ENCODE measurements at places on chromosomes 13 and 19.

GRCh38 chr19:38033658-38034491 lies 126.9 kb downstream of the SIPA1L3 start:
- no peak for DNase-seq

DNA sequence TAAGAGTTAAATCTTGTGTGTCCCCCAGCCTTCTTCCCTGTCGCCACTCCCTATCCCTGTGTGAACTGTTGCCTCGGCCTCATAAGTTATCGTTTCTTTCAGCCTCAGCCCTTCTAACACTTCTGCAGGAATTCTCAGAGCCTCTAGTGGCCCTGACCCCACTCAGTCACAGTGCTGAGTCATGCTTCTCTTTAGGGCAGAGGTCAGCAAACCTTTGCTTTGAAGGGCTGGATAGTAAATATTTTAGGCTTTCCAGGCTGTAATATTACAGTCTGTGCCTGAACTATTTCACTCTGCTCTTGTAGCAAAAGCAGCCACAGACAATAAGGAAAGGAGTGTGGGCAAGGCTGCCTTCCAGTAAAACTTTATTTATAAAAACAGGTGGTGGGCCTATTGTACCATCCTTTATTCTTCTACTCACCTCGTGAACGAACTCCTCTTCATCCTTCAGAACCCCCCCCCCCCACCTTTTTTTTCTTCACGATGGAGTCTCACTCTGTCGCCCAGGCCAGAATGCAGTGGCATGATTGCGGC lies 22.1 kb downstream of the MYO9B start:
- DNase-seq = no peak

DNA sequence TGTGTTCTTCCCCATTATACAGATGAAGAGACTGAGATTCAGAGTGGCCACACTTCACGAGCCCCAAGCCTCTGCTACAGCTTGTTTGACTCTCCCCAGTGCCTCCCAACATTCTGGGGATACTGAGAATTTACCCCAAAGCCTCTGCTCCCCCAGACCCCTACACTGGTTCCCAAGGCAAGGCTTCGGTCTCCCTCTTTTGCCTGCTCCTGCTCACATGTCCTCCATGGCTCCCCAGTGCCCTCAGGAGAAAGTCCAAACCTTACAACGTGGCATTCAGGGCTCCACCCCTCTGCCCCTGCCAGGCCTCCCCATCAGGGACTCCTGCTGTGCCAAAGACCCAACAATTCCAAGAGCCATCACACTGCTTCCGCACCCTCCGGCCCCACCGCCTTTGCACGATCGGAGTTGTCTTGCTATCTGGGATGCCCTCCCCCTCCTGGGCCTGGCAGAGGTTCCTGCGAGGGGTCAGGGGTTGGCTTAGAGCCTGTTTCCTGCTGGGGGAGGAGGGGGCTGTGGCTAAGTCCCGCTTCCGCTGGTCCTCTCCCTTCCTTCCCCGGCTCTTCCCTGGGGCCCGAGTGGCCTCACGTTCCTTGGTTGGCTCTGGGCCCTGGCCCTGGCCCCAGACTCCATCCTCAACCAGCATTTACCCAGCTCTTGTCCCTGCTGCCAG lies 15.4 kb downstream of the GTPBP3 start:
- no peak for DNase-seq

GRCh38 chr19:30896554-30896953 lies 452.7 kb downstream of the TSHZ3 start:
- no peak for DNase-seq

- no peak for DNase-seq
Measured at GRCh38 chr19:5142725-5143097, 173.8 kb downstream of the KDM4B start.

DNA sequence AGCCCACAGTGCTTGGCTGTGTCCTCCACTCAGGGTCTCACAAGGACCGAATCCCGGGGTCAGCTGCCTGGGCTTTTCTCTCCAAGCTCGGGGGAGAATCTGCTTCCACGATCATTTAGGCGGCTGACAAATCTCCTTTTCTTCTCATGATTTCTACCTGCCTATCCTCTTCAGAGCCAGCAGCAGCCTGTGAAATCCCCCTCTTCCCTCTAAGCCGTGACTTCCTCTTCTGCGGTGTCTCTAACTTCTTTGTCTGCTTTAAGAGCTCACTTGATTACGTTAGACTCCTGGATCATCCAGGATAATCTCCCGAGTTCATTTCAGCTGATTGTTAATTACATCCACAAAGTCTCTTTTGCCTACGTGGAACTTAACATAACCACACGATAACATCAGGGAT lies 22.5 kb upstream of the ZNF845 start:
- DNase-seq = no peak

- DNase-seq = no peak
Measured at GRCh38 chr19:18156841-18157464, 4.0 kb downstream of the PIK3R2 start.

DNA sequence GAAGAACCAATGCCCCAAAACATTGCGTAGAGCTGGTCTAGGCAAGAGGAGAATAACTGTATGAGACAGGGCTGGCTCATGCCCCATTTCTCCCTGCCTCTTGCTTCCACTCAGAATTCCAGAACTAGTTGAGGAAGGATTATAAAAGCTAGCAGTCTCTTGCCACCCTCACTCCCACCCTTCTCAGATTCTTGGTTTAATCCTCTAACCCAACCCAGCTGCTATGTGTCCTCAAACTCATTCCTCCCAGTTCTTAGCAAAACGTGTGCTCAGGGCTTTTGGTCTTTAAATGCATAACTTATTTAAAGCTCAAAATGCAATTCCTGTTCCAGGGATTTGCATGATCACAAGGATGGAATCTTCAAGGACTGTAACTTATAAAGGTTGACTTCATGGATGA lies 466.3 kb downstream of the COG6 start:
- DNase-seq = no peak

GRCh38 chr19:584240-585001 lies 5.3 kb upstream of the HCN2 start:
- peak; percentile 73 for DNase-seq

DNA sequence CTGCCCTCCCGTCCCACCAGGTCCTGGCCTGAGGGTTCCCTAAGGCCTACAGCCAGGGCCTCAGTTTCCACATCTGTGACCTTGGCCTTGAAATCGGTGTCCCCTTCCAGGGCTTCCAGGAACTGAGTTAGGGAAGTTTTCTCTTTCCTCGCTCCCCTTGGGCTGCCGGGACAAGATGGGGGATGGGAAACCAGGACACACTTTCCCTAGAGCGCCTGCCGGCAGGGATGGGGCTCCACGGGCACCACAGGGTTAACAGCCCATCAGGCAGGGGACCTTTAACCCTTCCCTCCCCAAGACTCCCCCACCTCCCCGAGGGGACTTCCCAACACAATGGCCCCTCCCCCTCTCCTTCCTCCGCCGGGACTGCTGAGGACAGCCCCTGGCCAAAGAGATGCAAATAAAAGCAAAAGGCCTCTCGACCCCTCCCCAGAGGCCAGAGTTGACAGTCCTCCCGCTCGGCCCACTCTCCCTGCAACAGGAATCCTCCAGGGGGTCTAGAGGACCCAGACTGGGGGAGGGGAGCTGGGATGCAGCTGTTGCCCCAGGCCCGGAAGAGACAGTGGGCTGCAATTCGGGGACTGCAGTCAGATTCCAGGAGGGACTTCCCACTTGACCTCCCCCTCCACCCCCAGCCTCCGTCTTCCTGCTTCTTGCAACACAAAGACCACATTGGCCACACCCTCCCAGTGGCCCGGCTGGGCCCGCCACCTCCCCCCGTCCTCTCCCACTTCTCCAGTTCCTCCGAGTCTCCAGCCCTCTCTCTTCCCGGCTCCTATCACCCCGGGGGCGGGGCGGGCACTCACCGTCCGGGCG lies 3.4 kb downstream of the BBC3 start:
- DNase-seq = peak; percentile 61

DNA sequence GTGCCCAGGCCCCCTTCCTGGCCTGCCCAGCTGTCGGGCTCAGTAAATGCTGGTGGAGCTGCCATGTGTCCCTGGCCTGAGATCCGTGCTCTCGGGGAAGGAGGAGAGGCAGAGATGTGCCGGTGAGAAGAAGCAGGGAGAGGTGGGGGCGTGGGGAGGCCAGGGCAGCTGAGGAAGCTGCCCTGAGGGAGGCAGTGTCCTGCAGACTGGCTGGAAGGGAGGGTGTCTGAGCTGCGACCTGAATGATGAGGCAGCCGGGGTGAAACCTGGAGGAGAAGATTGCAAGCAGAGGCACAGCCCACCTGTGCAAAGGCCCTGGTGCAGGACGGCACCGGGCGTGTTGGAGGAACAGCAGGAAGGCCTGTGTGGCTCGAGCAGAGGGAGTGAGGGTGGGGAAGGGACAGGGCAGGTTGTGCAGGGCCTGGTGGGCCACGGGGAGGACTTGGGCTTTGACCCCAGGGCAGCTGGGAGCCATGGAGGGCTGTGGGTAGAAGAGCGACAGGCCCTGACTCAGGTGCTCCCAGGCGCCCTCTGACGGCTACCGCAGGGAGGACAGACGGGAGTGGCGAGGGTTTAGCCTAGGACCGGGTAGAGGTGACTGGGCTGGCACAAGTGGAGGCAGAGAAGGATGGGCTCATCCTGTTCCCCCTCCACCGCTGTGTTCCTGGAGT lies 14.0 kb upstream of the CELF5 start:
- DNase-seq = peak; percentile 85

- peak; percentile 37 for DNase-seq
Measured at GRCh38 chr13:25886438-25887214, 165.2 kb downstream of the SHISA2 start.

- DNase-seq = no peak
Measured at GRCh38 chr19:54341295-54341694, 2.3 kb upstream of the LILRA4 start.

GRCh38 chr13:110420626-110421025 lies 113.5 kb downstream of the COL4A2 start:
- no peak for DNase-seq

- DNase-seq = no peak
Measured at GRCh38 chr13:37488726-37489125, 109.8 kb downstream of the POSTN start.

- DNase-seq = no peak
Measured at GRCh38 chr19:45676851-45677263, 8.8 kb downstream of the GIPR start.

DNA sequence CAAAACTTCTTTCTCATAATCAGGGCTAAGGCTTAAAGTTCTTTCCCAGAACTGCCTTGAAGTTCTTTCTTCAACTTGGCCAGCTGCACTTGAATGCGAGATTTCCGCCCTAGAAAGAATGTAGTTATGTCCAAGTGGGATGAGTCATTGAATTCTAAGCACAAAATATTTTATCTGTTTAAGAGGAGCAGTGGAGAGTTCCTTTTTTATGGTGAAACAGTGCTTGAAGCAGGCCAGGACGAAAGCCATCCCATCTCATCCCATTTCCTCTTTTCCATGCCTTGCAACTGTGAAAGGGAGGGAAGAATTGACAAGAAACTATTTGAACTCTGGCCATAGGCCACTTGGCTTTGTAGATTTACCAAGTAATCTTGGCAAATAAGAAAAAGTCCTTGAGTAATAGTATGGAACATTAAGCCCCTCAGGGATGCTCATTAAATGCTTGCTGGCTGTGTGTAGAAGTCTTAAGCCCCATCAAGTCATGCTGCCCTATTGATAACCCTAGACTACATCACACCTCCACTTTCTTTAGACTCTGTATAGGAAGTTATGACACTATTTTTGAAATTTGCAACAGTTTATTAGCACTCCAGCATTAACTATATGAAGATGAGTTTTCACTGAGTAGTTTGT lies 174.5 kb downstream of the KCTD12 start:
- no peak for DNase-seq

- no peak for DNase-seq
Measured at GRCh38 chr19:40278361-40279035, 6.6 kb downstream of the AKT2 start.

DNA sequence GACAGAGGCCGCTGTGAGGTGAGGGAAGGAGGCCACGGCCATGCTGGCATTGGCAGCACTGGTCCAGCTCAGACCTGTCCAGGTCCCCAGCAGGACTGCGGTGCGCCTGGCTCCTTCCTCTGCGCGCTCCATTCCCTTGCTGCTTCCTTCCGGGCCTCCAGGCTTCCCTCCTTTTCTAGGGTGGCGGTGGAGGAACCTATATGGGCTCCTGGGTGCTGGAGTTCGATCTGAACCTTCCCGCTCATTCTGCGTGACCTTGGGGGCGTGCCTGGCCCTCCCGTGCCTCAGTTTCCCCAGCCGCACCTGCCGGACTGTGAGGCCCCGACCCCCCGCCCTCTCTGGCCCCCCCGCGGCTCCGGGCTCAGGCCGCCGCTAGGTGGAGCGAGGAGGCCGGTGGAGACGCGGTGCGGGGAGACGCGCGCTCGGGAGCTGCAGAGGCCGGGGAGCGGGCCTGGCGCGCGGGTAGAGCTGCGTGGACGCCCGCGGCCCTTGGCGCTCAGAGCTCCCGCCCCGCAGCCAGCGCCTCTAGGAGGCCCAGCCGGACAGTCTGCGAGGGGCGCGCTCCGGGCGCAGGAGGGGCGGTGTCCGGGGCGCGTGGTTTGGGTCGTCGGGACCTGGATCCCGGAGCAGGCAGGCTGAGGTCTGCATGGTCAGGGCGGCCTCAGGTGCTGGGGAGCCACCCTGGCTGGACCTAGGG lies 29.9 kb downstream of the EFNA2 start:
- peak; percentile 62 for DNase-seq

DNA sequence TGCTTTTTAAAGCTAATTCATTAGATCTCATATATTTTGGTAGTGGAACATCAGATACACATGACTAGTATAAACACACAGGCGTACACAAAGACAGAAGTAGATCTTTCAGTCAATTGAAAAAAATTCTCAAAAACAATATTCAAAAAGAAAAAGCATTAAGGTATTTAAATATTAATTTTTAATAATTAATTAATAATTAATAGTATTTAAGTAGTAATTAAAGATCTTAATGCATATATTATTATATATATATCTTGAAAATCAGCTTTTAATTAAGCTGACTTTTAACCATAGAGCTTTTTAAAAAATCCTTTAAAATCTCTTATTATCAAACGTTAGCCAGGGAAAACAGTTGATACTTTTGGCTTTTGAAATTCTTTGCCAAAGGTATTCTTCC lies 489.4 kb upstream of the PCDH20 start:
- no peak for DNase-seq

DNA sequence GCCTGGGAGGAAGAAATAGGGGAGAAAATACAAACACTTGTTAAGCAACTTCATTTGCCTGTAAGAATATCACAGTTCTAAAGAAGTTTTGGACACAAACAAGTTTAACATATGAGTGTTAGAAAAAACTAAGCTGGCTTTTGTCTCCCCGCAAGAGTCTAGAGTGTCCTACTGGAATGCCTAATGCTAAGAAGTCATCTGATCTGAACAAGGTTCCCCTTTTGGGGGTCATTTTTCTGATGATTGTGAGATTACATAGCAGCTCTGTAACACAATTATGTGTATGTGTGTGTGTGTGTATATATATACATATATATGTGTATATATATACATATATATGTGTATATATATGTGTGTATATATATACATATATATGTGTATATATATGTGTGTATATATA lies 12.7 kb downstream of the DNMT1 start:
- DNase-seq = no peak

GRCh38 chr13:91572944-91573598 lies 174.7 kb downstream of the GPC5 start:
- no peak for DNase-seq

GRCh38 chr19:6499052-6499790 lies 2.9 kb downstream of the TUBB4A start:
- DNase-seq = no peak

Data from activated T-cell treated with anti-CD3 and anti-CD28 coated beads, Interleukin-2, amount 50 U/mL, for 48 hours (primary cell).